Left renal cortex interstitium (tissue), 4 donors: ENCODE measurements at places on chromosomes 5 and 9.

DNA sequence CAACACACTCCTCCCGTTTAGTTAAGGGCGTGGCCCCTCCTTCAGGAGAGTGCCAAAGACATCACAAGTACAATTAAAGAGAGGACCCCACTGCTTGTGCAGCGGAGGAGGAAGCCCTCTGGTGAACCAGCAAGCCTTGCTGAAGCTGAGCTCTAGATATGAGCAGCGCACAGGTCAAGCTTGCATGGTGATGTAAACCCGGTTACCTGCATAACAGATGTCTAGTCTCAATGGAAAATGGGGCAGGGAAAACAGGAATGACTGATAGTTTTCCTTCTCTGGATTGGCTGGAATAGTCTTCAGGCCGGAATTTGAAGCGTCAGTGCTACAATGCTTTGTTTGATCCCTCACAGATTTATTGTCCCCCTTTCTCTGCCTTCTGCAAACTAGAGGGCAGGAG, 66.2 kb downstream of the MROH2B start:
- DNase-seq, result no peak

DNA sequence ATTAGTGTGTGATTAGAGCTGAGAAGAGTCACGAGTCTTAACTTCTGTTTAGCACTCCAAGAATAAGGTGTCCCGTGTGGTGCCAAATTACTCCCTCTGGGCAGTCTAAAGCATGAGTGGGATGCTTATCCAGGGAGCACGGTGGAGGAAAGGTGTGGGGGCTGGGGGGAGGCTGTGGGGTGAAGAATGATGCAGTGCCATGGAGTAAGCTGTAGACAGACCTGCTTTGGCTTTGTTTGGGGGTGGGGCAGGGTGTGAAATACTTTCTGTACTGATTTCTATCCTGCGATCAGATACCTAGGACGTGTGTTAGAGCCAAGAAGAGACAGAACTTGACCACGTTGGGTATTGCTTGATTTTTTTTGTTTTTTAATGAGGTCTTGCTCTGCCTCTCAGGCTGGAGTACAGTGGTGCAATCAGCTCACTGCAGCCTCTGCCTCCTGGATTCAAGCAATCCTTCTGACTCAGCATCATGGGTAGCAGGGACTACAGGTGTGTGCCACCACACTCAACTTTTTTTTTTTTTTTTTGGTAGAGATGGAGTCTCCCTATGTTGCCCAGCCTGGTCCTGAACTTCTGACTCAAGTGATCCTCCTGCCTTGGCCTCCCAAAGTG, 232.8 kb downstream of the MAN2A1 start:
- DNase-seq, result no peak

- no peak for DNase-seq
Measured at GRCh38 chr5:36202521-36202961, 39.2 kb downstream of the NADK2 start.

GRCh38 chr9:111566234-111566633, 33.2 kb downstream of the PTGR1 start:
- DNase-seq, result no peak

DNA sequence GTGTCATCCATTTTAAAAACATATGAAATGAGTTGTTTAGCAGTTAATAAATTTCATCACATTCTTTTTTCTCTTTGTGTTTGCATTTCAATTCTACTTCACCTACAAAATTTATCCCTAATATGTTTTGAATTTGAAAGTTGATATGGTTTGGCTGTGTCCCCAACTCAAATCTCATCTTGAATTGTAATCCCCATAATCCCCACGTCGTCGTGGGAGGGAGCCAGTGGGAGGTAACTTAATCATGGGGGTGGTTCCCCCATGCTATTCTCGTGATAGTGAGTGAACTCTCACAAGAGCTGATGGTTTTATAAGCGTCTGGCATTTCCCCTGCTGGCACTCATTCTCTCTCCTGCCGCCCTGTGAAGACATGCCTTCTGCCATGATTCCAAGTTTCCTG, 200.1 kb downstream of the EPB41L4A start:
- no peak for DNase-seq

GRCh38 chr9:107465467-107466451, 23.8 kb downstream of the KLF4 start:
- no peak for DNase-seq

DNA sequence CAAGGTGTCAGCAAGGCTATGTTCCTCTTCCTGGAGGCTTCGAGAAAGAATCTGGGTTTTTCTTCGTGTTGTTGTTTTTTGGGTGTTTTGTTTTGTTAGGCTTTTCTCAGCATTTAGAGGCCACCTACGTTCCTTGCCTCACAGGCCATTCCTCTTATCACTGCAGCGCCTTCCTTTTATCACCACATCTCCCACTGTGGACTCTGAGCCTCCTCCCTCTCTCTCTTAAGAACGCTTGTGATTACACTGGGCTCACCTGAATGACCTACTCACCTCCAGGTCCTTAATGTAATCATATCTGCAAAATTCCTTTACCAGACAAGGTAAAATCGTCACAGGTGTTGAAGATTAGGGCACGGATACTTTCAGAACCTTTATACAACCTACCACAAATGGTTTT, 340.8 kb downstream of the DTWD2 start:
- no peak for DNase-seq

DNA sequence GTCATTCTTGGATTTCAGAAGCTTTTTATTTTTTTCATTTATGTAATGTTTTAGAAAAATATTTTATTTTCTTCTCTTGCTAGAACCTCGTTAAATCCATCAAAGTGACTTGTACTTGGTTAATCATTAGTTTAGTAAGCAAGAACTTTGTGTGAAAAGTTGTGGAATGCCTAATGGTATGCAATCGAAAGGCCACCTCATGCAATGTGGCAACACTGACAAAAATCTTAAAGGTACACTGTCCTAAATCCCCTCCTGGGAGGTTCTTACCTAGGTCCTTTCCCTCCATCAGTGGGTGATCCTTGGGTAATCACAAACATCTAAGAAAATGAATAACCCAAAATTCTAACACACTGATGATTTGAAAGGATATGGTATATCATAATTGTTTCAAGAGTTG, 304.2 kb downstream of the DNAH5 start:
- no peak for DNase-seq

- DNase-seq, result no peak
Measured at GRCh38 chr5:42621662-42622061, 135.0 kb upstream of the CCDC152 start.

DNA sequence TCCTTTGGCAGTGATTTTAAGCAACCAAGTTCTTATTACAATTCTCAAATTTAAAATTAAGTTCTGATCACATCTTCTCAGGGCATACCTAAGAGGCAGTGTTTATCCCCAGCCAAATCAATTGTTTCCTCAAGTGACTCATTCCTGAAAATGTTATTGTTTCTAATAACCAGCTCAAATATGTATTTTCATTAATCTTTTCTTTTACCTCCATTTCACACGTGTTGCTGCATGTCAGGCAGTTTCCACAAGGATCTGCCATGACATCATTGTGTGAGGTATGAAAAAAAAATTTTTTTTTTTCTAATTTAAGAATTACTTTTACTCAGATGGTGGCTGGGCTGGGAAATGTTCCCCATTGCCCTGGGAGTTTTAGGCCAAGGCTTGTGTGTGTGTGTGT, 113.0 kb upstream of the NTRK2 start:
- DNase-seq, result no peak

DNA sequence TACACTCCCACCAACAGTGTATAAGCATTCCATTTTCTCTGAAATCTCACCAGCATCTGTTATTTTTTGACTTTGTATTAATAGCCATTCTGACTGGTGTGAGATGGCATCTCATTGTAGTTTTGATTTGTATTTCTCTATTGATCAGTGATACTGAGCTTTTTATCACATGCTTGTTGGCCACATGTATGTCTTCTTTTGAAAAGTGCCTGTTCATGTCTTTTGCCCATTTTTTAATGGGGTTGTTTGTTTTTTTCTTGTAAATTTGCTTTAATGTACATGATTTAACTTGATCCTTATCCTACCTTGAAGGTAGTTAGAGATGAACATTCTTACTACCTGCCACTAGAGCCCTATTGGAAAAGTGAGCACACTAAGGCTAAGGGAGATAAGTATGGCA, 151.2 kb upstream of the KIF2A start:
- DNase-seq, result no peak

GRCh38 chr9:23644326-23644725, 181.7 kb downstream of the ELAVL2 start:
- DNase-seq, result no peak

GRCh38 chr9:112620388-112620787, 97.5 kb downstream of the INIP start:
- no peak for DNase-seq

- no peak for DNase-seq
Measured at GRCh38 chr9:69943148-69943806, 100.4 kb upstream of the MAMDC2 start.

DNA sequence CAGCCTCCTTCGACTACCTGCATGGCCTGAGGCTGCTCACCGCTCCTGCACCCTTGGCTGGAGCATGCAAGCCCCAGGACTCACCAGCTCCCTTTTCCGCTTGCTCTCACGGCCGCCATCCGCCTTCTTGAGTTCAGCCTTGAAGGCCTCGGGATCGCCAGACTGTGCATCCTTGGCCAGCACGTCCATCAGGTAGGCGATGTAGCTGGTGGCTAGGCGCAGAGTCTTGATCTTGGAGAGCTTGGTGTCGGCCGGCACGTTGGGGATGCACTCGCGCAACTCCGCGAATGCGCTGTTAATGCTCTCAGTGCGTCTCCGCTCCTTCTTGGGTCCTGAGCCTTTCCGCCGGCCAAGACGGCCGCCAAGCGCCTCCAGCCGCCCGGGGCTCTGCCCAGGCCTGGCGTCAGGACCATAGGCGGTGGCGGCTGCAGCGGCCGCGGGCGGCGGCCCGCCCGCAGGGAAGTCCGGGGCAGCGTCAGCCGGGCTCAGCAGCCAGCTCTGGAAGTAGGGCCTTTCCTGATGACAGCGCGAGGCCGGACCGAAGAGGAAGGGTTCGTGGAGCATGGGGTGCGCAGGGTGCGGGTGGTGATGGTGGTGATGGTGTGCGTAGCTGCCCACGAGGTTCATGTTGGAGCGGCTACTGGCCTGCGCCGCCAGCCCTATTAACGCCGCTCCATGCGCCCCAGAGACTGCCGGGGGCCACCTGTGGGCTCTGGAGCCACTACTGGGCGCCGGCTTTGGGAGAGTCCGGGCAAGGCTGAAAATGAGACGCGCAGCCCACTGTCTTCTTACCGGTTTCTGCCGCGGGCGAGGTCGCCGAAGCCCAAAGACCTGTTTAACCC, 424 bp downstream of the HAND1 start:
- DNase-seq, result no peak
